GOT3 (cell line): ENCODE measurements at places on chromosomes 1 and 21.

GRCh38 chr1:85295006-85295431, 18.6 kb upstream of the BCL10 start:
- DNase-seq, result no peak

DNA sequence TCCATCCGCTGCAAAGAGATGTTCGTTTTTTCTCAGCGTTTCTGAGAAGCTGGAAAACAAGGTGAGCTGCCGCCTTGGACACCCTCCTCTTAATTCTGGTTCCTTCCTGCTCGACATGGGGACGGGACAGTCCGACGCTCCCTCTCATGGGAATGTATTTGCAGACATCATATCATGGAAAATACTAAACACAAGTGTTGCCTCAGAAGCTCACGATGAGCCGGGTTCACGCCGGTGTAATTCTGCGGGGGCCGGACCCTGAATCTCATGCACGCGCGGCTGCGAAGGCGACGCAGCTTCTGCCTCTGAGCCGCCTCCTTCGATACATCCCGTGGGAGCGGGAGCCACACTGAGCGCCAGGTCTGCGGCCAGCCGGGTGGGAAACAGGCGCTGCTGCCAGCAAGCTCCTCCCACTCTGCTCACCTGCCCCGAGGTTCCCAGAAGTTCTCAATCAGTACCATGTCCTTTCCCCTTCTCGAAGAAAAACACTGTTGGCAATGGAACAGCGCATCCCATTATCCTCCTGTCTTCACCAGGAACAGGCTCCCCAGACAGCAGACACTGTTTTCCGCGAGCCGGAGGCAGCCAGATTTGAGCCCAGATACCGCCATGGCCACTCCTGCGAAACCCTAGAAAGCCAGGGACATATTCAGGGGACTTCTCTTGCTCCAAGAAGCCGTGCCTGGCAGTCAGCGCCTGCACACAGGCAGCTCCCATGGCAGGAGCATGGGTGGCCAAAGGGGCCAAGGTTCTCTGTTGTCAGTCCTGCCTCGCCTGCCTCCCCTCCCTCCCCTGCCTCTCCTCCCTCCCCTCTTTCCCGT, 98.0 kb downstream of the WDR4 start:
- DNase-seq, result no peak

DNA sequence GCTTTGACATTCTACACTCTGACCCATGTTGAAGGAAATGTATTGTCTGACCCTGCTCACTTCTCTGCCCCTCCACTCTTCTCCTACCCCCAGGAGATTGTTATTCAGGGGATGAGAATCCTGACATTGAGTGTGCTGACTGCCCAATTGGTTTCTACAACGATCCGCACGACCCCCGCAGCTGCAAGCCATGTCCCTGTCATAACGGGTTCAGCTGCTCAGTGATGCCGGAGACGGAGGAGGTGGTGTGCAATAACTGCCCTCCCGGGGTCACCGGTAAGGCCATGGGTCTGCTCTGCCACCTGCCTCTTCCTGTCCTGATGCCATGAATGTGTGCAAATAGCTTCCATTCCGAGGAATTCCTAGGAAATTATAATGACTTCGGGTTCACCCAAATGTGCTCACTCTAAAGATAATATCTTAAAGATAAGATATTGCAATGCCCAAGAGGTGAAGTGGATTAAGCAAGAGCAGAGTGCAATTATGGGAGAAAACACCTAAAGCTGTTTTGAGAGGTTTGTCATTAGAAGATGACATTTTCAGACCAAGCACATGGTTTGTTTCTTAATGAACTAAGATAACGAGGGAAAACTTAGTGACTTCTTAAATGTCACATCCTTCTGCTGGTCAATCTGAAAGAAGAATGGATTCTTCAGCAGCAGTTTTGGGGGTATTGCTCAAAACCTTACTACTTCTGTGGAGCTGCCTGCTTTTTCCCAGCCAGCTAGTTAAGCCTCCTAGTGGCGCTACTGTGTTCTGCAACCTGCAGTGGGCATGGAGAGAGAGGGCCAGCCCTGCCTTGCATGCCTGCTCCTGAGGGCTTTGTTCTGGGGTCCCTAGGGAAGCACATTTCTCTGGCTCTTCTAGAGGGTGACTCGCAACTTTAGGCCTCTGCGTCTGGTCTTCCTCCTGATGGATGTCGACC, 41.6 kb downstream of the LAMC2 start:
- no peak for DNase-seq

DNA sequence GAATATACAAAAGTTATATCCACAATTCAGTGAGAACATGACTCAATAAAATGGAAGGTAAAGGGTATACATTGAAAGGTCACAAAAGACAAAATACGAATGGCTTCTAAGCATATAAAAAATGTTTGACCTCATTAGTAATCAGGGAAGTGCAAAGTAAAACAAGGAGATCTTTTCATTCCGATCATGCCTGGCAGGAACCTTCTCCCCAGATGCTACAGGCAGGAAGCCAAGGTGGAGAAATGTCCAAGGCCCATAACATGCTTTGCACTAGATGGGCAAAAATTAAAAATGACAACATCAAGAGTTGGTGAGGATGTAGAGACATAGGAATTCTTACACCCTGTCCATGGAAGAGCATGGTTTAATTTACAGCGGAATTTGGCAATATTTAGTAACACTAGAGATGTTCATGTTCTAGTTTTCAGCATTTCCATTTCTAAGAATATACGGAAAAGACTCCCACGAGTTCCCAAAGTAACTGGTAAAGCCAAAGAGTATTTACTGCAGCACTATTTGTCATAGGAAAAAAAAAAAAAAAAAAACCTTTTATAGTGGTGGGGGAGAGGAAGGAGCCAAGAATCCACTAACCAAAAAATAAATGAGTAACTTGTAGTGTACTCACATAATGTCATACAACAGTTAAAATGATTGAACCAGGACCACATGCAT, 184.5 kb upstream of the KAZN start:
- DNase-seq, result no peak

DNA sequence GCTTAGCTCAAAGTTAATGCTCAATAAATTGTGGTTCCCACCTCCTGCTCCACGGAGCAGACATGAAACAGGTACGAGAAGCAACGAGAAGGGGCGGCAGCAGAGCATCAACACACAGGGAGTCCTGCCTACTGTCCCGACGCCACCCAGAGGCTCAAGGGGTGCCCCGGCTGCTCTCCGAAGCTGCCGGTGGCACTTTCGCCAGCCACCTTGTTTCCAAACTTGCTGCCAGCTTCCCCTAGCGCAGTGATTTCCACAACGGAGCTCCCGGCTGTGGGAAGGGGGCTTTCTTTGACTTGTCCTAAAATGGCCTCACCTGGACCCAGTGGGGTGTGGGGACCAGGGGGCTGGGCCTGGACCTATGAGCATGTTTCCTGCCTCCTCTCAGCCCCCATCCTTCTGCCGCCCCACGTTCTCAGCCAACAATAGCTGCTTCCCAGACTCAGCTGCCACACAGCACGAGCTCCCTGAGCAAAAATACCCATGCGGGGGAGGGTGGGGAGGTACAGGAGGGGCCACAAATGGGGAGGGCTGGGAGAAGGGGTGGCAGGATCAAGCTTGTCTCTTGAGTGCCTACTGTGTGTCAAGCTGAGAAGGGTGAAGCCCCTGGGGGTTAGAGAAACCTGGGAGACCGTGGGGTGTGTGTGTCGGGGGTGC, 35.6 kb upstream of the ECE1 start:
- no peak for DNase-seq

DNA sequence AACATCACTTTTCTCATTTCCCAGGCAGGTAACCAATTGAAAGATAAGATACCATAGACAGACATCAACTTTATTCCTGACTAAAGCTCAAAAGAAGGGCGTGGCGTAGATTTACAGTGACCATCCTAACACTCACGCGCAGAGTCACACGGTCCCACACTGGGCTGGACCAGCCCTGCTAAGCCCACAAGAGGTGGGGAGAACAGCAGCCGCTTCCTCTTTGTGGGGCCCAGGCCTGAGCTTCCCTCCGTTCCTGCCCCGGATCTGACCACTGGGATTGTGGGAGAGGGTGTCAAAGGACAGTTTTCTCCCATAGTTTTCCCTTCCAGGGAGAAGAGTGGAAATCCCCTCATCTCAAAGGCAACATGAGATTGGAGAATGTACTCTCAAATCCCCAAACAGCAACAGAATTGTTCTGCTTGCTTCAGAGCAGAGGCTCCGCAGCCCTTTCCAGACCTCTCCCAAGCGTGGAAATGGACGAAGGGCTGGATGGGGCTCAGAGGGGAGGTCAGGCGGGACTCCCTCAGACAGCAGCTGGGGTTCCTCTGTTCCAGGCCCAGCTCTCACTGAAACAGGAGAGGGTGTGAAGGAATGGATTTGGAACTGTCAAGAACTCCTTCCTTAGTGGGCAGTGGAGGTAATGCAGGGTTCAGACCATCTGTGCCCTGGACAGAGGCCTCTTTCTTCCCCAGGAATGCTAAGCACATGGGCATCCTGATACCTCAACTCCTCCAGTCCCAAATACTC, 33.7 kb downstream of the L1TD1 start:
- DNase-seq, result no peak

DNA sequence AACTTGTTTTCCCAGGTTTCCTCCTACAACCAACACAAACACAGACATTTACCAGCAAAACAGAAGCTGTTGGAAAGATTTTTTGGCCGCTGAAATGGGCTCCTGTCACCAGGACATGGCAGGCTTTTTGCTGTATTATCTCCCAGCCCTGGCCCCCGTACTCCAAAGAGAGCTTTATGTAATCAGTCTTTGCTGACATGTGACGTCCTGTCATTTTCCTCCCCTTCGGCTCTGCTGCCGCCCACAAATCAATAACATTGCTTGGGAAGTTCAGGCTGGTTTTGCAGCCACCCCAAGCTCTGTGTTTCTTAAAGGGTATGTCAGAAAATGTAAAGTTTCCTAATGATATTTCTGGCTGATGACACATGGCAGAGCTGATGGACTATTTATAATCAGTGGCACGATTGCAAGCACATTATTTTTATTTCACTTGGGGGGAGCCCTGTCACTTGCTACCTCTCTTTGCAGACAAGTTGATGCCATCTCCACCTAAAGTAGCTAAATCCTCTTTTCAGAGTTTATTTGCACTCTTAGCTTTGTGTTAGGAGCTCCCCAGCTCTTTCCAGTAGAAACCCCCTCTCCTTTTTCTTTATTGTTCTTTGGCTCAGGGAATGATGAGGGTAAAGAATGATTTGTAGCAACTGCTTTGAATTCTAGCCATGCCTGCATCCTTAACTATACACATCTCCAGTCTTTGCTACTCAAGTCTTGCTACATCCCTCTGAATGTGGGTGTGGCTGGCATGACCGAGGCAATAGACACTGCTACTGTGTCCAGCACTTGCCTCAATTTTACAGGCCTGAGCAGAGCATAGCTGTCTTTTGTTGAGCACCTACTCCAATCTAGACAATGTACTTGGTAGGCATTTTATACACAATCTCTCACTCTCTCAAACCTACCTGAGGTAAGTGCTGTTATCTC, 67.3 kb downstream of the ELAVL4 start:
- no peak for DNase-seq

DNA sequence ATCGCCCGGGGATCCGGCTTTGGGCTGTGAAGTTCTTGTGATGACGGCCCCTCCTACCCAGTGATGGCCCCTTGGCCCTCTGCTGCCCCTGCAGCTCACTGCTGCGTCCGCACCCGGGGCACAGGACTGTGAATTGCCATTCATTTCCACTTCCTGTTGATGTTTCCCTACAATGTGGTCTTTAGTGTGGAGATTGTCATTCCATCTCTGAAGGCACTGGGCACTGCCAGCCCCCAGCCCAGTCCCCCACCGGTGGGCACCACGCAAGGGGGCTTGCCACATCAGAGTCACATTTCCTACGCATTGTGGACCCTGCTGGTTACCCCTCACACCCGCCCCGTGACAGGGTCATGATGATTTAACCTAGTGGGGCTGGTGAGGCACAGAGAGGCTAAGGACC, 2.5 kb upstream of the MX2 start:
- DNase-seq, result no peak

GRCh38 chr1:17563494-17564281, 24.2 kb downstream of the ARHGEF10L start:
- DNase-seq, result no peak

DNA sequence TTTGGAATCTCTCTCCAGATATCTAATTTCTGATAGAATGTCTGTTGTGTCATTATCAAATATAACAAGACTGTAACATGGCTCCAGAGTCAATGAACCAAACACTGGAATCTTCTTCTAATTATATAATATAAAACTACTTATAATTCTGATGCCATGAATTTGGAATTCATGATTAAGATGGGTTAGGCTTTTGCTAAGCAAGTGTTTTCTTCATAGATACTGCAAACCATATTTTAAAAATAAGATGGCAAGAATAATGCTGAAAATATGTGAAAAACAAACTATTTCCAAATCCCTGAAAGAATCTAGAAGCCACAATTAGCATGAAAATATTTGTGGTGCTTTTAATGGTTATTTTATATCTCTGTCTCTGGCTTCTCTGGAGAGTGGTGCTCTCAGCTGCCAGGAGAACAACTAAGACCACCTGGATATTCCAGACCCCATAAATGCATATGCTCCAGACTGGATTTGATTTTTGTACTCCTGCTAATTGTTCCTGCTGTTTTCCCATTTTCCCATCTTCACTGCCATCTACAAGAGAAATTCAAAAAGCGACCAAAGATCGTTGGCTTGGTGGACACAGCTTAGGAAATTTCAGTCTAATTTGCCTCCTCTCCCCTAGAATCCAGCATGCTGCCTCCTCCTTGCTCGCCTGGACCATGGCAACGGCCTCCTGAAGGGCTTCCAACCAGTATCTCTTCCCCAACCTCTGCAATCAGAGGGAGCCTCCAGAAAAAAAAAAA, 418.9 kb downstream of the SETD4 start:
- no peak for DNase-seq

DNA sequence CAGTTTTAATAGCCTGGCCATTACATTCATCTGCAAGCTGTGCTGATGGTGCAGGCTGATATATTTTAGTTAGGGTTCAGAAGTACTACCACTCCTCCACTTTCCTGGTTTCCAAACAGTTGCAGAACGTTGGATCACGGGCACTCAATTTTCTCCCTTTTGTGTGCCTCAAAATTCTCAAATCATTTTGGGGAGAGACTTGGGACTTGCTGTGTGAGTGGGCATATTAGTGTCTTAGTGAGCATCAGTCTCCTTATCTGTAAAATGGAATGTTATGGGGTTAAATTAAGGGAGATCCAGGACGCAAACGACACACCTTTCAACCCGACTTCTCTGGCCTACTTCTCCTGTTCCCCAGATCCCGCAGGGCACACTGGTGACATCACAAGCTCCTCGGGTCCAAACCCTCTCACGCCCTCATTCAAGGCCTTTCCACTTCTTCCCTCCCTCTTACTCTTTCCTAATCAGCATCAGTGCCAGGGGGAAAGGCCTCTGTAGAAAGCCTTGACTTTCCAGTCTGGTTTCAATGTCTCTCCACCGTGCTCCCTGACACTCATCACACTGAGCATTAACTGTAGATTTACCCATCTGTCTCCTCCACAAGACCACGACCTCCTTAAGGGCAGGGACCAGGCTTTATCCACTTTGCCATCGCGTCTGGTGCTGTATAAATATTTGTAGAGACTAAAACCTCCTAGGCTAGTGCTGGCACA, 1.2 kb downstream of the PIGP start:
- DNase-seq, result no peak

- DNase-seq, result no peak
These were observed 644.1 kb downstream of the LMO4 start for GRCh38 chr1:87972811-87973210.
